ENCODE measurements at places on chromosomes 1 and 21.

DNA sequence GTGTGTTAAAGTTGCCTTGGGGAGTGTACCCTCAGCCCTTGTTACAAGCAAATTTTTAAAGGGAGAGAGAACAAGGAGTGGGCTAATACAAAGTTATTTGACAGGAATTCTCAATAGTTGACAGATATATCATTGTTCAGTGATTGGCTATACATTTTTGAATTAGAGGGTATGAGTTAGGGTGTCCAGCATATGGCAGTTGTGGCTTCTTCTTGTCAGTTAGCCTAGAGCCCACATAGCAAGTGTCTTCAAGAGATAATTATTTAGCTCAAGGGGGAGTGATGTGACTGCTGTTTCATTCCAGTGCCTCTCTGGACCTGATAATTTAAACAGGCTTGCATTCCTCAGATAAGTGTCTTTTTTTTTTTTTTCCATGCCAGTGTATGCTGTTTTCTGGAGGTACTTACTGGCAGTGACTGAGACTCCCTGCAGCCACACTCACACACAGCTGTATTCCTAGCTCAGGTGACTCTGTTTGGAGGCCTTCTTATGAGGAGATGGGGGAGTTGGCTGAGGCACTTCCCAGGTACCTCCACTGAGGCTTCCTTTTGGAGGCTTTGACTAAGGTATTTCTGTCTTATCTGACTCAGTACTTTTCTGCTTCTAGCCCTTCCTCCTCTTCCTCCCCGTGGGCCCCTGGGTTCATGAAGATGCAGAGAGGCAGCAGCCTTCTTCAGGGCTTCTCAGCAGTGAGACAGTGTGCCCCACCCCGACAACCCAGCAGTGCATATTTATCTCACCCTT, 32.3 kb downstream of the IVNS1ABP start:
- DNase-seq, result no peak

- no peak for DNase-seq
Observed at GRCh38 chr1:17976854-17977253, 130.7 kb upstream of the IGSF21 start.

- no peak for DNase-seq
Observed at GRCh38 chr1:209335178-209335577, 248.3 kb upstream of the CAMK1G start.

- no peak for DNase-seq
Observed at GRCh38 chr1:22619252-22619651, 17.2 kb upstream of the C1QA start.

GRCh38 chr1:171871848-171872247, 30.6 kb downstream of the DNM3 start:
- no peak for DNase-seq

DNA sequence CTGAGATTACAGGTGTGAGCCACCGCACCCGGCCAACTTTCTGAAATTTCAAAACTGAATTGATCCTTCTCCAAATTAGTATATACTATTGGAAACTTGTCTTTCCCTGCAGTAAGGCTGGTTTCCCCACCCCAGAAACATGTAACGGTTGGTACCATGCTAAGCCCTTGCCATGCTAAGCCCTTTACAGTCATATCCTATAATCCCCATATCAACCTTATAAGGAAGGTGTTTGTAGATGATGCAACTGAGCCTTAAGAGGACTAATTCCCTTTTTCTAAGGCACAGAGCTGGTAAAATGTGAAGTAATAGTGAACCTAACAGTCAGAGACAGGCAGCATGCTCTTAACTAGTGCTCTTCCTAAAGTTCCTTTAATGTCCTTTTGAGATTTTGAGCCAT, 413.7 kb downstream of the DISC1 start:
- no peak for DNase-seq

- no peak for DNase-seq
Observed at GRCh38 chr1:111990878-111991718, 1.6 kb upstream of the KCND3 start.

DNA sequence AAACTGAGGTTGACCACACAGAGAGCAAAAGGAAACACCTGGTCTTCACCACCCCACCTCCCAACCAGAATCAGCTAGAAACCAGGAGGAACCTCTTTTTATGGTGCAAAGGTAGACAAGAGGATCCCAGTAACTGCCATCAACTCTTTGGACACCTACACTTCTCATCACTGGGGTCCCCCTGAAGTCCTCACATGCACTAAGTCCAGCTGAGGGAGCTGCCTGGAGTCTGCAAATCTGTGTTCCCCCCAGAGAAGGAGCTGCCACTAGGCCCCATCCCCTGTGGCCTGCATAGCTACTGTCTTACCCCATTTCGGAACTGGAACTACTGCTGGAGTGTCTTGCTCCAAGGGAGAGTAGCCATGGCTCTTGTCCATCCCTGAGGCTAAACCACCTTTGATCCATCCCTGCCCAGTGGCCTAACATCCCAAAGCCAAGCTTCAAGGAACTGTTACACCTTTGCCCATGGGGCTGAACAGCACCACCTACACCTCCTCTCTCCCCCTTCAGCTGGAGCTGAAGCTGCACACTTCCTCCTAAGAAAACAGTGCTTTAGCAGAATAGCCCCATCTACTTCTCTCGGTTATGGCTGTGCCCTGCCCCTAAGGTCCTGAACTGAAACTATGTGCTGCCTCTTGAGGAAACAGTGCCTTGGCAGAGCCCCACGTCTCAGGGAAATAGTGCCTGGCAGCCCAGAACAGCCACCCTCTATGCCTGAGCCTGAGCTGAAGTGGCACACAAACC, 85.4 kb upstream of the CD53 start:
- peak; percentile 34 for DNase-seq

GRCh38 chr1:67001682-67002425, 52.1 kb downstream of the SLC35D1 start:
- DNase-seq, result no peak

DNA sequence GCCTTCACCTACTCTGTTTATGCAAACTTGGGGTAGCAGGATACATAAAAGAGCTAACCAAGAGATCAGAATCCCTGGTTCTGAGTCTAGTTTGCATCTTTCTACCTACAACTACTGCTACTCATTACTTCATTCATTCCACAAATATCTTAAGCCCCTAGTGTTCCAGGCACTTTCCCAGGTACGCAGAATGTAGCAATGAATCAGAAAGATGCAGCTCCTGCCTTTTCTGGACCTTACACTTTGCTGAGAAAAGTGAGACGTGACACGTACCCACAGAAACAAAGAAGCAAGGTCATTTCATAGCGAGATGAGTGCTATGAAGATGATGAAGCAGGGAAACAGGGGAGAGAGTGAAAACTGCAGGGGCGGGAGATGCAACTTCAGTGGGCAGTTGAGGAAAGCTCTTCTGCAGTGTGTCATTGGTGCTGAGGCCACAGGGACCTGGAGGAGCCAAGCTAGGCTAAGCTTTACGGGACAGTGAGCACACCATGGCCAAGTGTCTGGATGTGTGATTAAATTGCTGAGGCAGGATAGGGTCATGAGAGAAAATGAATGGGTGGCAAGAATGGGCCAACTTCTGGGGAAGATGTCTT, 167.9 kb downstream of the TNFSF18 start:
- DNase-seq, result no peak

GRCh38 chr1:220272047-220272840, at the start of gene RAB3GAP2:
Gene RAB3GAP2 (minus strand): TSS chr1:220272453. CDS start chr1:220272337, 116 bp downstream.
- peak; percentile 96 for DNase-seq

DNA sequence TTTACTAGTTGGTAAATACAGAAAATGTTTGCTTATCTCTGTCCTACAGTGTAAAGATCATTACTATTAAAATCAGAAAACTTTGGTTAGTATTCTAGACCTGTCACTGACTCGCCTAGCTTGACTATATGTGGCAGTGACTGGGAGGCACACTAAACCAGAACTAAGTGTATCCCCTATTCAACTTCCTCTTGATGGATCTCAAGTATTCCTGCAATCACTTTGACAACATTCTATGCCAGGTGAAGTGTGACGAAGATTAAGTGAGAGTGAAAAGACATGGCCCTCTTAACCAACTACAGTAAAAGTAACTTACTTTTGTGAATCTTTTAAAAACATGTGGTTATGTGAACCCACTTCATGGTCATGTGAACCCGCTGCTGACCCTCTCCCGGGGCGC, 223.0 kb upstream of the ADAMTS5 start:
- DNase-seq, result no peak

GRCh38 chr21:43658769-43659135, 536 bp downstream of the HSF2BP start:
- no peak for DNase-seq

DNA sequence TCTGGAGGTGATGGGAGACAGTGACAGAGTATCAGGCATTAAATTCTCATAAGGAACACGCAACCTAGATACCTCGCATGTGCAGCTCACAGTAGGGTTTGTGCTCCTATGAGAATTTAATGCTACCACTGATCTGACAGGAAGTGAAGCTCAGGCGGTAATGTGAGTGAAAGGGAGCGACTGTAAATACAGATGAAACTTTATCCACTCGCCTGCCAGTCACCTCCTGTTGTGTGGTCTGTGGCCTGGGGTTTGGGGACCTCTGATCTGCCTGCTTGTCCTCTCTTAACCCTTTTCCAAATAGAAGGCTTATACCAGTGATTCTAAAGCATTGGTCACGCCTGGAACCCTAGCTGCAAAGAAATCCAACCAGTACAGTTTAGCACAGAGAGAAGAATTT, 15.3 kb downstream of the GABPA start:
- DNase-seq, result no peak

DNA sequence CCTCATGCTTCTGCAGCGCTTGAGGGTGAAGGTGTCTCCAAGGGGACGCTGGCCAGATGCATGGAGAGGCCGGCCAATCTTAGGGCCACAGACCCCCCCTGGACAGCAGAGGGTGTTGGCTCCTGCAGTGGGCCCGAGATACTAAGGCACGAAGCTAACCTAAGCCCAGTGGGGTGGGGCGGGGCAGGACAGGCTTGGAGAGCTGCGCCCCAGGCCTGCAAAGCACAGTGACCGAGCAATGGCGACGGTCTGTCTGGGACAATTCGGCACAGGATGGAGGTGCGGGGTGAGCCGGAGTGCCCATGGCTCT, 1.3 kb downstream of the FNDC10 start:
- no peak for DNase-seq

GRCh38 chr1:67097305-67097704, 37.5 kb downstream of the C1orf141 start:
- no peak for DNase-seq

- no peak for DNase-seq
Observed at GRCh38 chr1:64167176-64167575, 36.2 kb upstream of the UBE2U start.

DNA sequence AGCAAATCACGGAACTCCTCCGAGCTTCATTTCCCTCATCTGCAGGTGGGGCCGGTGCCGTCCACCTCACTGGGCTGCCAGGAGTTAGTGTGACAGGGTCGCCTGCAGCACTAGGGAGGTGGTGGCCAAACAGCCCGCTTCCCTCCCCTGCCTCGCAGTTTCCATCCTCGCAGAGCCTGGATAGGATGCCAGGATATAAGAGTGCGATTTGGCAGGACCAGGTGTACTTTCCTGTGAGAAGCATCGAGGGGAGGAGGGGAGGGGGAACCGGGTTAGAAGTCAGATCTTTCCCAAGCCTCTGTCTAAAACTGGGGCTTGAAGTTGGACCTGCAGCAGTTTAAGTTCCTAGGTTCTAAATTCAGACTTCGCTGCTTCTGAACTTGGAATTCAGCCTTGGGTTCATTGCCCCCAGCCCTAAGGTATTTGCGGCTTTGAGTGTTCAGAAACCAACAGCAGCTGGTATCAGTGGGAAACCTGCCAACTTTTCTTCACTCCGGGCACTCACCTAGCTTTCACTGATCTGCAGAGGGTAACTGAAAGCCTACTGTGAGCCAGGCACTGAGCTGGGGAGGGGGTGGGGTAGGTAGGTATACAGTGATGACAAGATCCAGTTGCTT, 1.7 kb upstream of the JUN start:
- peak; percentile 30 for DNase-seq

GRCh38 chr1:156859523-156860112, 701 bp upstream of the INSRR start:
- no peak for DNase-seq

DNA sequence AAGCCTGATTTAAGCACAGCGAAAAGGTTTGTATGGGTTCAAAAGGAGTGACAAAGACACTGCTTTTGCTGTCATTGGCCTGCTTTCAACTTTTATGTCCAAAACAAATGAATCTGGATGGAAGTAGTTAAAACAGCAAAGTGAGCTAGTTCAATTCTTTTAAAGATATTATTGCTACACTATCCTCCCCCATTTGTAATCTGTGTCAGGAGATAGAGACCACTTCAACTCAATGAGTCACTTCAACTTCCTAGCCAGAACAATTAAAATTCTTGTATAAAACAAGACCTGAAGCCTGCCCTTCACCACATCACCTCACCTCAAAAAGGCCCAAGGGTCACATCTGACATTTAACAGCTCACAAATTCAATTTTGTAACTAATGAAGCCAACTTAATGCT, 364.1 kb upstream of the LYPLAL1 start:
- DNase-seq, result no peak

DNA sequence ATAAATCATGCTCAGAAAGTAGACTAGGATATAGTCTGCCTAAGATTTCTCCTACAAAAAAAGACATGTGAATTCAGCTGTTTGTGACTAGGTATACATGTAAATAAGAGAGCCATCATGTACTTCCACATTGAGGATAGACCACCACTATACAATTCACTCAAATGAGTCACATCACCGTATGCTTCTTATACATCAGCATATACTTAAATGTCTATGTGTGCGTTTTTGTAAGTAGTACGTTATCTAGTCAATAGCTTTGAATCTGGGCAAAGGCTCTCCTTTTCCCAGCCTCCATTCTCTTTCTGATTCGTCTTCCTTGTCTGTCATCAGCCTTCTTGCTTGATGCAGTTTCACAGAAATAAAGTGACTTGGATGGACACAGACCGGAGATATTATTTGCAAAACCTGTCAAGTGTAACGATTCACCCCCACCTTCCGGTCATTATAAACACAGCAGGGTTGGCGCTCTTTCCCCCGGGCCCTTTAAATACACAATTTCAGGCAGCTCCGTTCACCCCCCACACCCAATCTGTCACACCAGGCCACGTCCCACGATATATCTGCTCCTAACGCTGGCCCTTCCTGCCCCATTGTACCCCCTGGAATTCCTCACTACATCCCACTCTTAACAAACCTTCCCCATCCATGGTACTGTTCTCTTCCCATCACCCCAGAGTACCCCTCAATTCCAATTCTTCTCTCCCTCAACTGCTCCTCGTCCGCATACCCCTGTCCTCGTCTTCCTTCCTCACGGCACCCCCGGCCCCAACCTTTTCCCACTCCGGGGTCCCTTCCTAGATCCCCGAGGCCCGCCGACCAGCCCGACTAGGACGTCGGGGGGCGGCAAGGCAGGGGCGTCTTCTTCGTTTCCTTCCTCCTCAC, 636 bp downstream of the VAMP4 start:
- peak; percentile 24 for DNase-seq

Measured in activated gamma-delta T cell treated with Interleukin-2 at 50 U/mL for 16 hours (primary cell).